ENCODE measurements at places on chromosomes 16 and 17. TPM values are rescaled to one million over a fixed set of nuclear protein-coding genes. Genes with fewer than 3 reads are reported as not detected.

DNA sequence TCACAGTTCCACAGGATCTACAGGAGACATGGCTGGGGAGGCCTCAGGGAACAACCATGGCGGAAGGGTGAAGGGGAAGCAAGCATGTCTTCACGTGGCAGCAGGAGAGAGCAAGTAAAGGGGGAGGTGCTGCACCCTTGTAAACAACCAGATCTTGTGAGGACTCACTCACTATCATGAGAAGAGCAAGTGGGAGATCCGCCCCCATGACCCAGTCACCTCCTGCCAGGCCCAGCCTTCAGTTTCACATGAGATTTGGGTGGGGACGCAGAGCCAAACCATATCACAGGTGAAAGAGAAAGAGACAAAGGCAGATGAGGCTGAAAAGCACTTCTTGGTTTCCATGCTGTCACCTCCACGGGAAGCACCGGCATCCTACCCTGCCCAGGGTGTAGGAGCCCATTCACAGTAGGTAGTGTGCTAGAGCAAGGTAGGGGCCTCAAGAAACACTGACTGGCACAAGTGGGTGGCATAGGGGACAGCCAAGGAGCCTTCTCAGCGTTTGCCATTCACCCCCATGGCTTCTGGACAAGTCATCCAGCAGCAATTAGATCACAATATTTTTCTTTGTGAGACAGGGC is 6.6 kb downstream of the NARF start:
- no peak overlapping the region for H3K4me3 ChIP-seq
- no peaks in the 10 kb centered on the region for H3K4me1 ChIP-seq
- H3K27ac ChIP-seq: no peak overlapping the region
- no peak for DNase-seq
- H3K27me3 ChIP-seq: no peaks in the 10 kb centered on the region
- no peaks in the 10 kb centered on the region for H3K36me3 ChIP-seq

- no peaks in the 10 kb centered on the region for H3K4me1 ChIP-seq
- no peaks in the 10 kb centered on the region for H3K36me3 ChIP-seq
Measured at GRCh38 chr16:12601290-12601900, 202.3 kb downstream of the CPPED1 start.

GRCh38 chr17:57655553-57655952 is 89.5 kb downstream of the CCDC182 start:
- no peak overlapping the region for H3K27ac ChIP-seq
- no peaks in the 10 kb centered on the region for H3K36me3 ChIP-seq
- DNase-seq: no peak

DNA sequence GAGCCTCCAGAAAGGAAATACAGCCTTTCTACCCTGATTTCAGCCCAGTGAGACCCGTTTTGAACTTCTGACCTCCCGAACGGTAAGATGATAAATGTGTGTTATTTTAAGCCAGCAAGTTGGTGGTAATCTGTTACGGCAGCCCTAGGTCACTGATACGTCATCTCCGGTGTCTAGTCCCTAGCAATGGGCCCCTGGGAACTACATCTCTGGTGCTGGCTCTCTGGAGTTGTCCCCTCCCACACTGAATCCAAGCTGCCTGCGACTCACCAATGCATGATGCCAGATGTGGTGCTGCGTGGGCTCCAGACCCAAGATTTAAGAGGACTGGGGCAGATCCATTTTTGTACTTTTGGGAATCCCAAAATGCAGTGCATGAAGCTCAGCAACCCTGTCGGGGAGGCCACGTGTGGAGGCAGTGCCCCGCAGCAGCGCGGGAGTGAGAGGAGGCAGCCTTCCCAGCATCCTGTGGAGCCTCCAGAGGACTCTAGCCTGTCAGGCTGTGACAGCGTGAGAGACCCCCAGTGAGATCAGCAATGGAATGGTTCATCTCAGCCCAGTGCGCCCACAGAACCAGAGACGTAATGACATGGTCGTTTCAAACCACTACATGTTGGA is 43.6 kb upstream of the USP7 start:
- DNase-seq: no peak
- no peaks in the 10 kb centered on the region for H3K27me3 ChIP-seq
- H3K4me1 ChIP-seq: peaks cover 2% of the 10 kb centered on the region
- H3K4me3 ChIP-seq: no peak overlapping the region
- H3K27ac ChIP-seq: no peak overlapping the region

- DNase-seq: no peak
- no peaks in the 10 kb centered on the region for H3K4me1 ChIP-seq
- no peak overlapping the region for H3K27ac ChIP-seq
- no peak overlapping the region for H3K4me3 ChIP-seq
- H3K36me3 ChIP-seq: no peaks in the 10 kb centered on the region
- no peaks in the 10 kb centered on the region for H3K27me3 ChIP-seq
Measured at GRCh38 chr17:34874478-34874877, 86.8 kb downstream of the CCT6B start.

DNA sequence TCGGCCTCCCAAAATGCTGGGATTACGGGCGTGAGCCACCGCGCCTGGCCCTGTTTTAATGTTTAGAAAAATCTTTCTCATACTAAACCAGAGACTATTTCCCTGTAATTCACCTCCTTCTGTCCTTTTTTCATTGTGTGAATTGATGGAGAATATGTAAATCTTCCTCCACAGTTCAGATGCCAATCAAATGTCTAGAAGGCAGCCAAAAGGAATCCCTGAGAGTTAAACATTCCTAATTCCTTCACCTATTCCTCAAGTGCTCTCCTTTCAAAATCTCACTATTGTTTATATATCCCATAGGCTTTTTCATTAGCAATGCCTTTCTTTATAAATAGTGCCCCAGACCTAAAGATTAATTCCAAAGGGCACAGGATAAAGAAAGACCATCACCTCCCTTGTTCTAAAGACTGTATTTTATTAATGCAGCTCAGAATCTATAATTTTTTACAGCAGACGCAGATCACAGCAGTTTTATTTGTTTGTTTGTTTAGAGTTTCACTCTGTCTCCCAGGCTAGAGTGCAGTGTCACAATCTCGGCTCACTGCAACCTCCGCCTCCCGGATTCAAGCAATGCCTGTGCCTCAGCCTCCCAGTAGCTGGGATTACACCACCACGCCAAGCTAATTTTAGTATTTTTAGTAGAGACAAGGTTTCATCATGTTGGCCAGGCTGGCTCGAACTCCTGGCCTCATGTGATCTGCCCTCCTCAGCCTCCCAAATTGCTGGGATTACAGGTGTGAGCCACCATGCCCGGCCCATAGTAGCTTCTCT is 30.5 kb downstream of the COPZ2 start:
- no peaks in the 10 kb centered on the region for H3K27me3 ChIP-seq
- no peaks in the 10 kb centered on the region for H3K4me1 ChIP-seq
- H3K27ac ChIP-seq: no peak overlapping the region
- no peak overlapping the region for H3K4me3 ChIP-seq

- H3K36me3 ChIP-seq: no peaks in the 10 kb centered on the region
- H3K27me3 ChIP-seq: no peaks in the 10 kb centered on the region
- H3K4me1 ChIP-seq: no peaks in the 10 kb centered on the region
- DNase-seq: no peak
Measured at GRCh38 chr17:71412803-71413202, 708.0 kb upstream of the SOX9 start.

DNA sequence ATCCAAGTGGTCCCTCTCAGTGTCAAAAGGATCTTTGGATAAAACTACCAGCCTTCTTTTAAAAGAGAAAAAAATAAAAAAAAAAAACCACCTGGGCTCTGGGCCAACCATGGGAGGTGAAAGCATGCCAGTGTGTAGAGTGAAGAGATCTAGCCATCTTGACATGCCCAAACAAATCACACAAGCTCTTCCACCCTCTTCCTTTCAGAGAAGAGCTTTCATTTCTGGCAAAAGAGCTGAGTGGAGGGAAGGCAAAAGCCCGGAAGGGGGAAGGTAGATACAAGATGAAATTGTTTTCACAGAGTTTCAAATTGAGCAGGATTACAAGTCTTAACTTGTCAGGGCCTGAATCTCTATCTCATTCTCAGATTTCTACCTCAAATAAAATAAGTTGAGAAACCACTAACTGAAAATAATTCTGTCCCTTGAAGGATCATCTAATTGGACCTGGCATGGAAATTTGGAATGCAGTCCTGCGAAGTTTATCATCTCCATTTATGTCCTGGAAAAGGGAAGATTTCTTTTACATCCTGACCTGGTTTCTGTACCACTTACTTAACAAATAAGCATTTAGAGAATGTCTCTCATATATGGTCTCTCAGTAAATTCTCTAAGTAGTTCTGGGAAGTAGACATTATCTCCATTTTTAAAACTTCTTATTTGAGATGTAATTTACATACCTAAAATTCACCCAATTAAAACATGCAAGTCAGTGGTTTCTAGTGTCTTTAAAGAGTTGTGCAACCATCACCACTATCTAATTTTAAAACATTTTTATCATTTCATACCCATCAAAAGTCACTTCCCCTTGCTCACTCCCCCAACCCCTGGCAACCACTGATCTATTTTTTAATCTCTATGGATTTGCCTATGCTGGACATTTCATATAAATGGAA is 93.7 kb downstream of the TANGO6 start:
- no peak for DNase-seq
- no peak overlapping the region for H3K27ac ChIP-seq
- no peaks in the 10 kb centered on the region for H3K4me1 ChIP-seq
- H3K27me3 ChIP-seq: no peaks in the 10 kb centered on the region
- no peaks in the 10 kb centered on the region for H3K36me3 ChIP-seq

GRCh38 chr16:5756969-5757368 is 659.4 kb upstream of the EEF2KMT start:
- no peak for DNase-seq
- no peaks in the 10 kb centered on the region for H3K36me3 ChIP-seq
- no peaks in the 10 kb centered on the region for H3K27me3 ChIP-seq
- no peaks in the 10 kb centered on the region for H3K4me1 ChIP-seq

GRCh38 chr16:283033-283805 is at the start of gene PDIA2:
Gene PDIA2 (plus strand): TSS chr16:283164. CDS start chr16:283170, 6 bp downstream.
- H3K4me1 ChIP-seq: no peaks in the 10 kb centered on the region
- no peak for DNase-seq
- H3K36me3 ChIP-seq: no peaks in the 10 kb centered on the region
- no peaks in the 10 kb centered on the region for H3K27me3 ChIP-seq

- H3K4me1 ChIP-seq: peaks cover 19% of the 10 kb centered on the region
- no peaks in the 10 kb centered on the region for H3K27me3 ChIP-seq
- peak; percentile 92 for DNase-seq
Measured at GRCh38 chr17:1714980-1715802, 5.0 kb upstream of the TLCD2 start.

DNA sequence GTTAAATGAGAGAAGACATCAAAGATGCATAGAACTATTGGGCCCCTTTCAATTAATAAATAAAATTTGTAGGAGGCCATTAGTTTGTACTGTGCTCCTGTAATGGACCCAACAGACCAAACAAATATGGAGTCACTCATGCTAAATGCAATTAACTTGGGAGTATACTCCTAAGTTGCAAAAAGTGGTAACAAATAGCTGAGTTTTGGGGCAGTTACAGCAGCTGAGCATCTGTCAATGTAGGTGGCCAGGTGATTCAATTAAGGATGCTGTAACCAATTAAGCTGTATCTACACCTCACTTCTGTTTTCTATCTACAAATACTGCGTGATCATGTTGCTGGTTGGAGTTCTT is 34.9 kb downstream of the WNT9B start:
- H3K36me3 ChIP-seq: no peaks in the 10 kb centered on the region
- H3K27me3 ChIP-seq: no peaks in the 10 kb centered on the region
- no peak for DNase-seq
- no peak overlapping the region for H3K4me3 ChIP-seq

DNA sequence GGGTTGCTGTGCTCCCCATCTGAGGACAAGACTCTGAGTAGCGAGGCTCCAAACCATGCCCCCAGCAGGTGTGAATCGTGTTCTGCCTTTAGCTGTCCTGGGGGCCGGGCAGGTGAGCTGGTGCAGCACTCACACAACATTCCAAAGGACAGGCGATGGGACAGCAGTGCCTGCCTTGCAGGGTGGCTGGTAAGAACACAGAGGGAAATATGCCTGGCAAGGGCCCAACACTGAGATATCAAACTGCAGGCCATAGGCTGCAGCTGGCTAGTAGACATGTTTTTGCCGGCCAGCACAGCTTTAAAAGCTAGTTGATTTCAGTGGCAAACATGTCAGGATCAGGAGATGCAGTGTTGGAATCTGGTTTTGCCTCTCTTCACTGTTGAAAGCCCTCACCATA is 23.6 kb downstream of the CLEC16A start:
- no peaks in the 10 kb centered on the region for H3K27me3 ChIP-seq
- DNase-seq: no peak
- H3K4me1 ChIP-seq: peaks cover 7% of the 10 kb centered on the region
- H3K36me3 ChIP-seq: no peaks in the 10 kb centered on the region
- no peak overlapping the region for H3K4me3 ChIP-seq
- no peak overlapping the region for H3K27ac ChIP-seq

DNA sequence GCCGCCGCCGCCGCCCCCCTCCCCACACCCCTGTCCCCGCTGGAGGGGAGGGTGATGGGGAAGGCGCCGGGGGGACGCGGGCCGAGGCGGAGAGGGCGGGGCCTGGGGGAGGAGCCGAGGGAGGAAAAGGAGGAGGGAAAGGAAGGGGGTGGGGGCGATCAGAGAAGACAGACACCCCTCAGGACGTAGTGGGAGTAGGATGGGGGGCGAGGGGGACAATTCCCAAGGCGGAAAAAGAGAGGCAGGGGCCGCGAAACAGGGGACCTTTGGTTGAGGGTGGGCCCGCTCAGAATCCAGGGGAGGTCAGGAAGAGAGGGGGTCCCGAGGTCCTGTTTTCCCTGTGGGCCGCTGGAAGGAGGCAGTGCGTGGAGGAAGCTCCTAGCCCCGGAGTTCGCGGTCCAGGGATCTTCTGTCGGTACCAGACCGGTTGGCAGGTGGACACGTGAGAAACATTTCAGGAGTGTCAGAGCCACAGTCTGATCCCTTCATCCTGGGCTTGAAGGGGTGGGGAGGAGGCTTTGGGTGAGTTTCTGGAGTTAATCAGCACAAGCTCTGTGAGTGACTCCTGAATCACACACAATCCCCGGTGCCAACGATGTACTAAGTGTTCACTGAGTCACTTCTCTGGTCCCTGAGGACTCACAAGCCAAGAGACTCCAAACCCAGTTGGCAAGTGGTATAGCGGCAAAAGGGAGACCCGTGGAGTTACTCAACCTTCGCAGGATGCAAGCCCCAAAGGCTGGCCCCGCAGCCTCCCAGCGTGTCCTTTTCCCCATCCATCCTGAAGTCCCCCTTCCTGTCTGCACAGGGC is at the start of gene XYLT1:
Gene XYLT1 (minus strand): TSS at position 53 of the 811 bp plus-strand sequence. CDS start 164 bp downstream, outside the sequence.
- H3K27ac ChIP-seq: peak within 1 kb of the TSS; percentile 91
- H3K4me3 ChIP-seq: peak within 1 kb of the TSS; percentile 70
- DNase-seq: peak; percentile 80
- no peaks in the 10 kb centered on the region for H3K27me3 ChIP-seq
- H3K4me1 ChIP-seq: no peaks in the 10 kb centered on the region
- H3K36me3 ChIP-seq: no peaks in the 10 kb centered on the region

The TTC19 gene
- 32.4 TPM for total RNA-seq

The ZNF385C gene
- total RNA-seq: 1.7 TPM

The SYCE1L gene
- 25.3 TPM for total RNA-seq

The CEMP1 gene
- total RNA-seq: 0.37 TPM

The AANAT gene
- not detected for total RNA-seq

The CACNG1 gene
- total RNA-seq: not detected

Measured in ovary (tissue), 10 donors.